LHCN-M2 (cell line): ENCODE measurements at places on chromosomes 2 and 18. TPM values are rescaled to one million over a fixed set of nuclear protein-coding genes. Genes with fewer than 3 reads are reported as not detected.

NPHP1 gene
- 3.6 and 4.8 TPM in 2 replicates for total RNA-seq

DNA sequence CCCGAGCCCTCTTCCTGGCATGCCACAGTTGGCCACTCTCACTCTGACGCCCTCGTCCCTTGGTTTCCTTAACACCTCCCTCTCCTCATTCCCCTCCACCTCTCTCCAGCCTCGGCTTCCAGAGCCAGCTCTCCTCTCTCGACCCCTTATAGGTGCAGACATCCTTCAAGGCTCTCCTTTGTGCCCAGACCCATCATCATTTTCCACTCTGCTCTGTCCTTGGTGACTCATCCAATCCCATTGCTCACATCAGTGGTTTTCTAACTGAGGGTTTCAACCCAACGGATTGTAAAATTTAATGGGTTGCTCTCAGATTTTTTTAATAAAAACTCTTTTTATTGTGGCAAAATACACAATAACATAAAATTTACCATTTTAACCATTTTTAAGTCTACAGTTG lies 6.2 kb downstream of the ST8SIA5 start:
- no peak for DNase-seq

GRCh38 chr2:194723446-194723845 lies 933.6 kb upstream of the SLC39A10 start:
- peak; percentile 81 for DNase-seq

GRCh38 chr2:27705851-27706622 lies 42.3 kb downstream of the SLC4A1AP start:
- DNase-seq = peak; percentile 94

DNA sequence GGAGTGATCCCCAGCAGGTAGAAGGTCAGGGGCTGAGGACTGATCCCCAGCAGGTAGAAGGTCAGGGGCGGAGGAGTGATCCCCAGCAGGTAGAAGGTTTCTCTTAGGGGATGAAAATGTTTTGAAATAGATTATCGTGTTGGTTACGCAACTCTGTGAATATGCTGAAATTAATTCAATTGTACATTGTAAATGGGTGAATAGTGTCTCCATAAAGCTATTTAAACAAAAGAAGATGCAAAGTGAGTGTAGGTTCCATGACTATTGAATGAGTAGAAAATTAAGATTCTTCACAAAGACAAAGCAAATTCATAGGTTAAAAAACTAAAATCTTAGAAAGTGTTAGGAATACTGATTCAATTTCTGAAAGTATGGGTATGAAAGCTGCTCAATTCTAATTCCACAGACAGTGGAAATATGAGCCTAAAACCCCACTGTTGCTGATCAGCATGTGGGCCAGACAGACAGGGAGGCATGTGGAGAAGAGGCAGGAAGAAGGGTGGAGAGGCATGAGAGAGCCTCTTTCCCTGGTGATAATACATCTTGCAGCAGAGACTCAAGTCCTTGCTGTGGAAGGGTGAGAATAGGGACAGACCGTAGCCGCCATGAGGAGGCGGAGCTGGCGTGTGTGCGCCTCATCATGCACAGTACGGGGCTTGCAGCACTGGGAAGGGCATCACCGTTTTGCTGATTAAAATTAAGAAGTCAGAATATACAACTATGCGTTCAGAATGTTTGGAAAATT lies 85.9 kb upstream of the NFATC1 start:
- no peak for DNase-seq

DNA sequence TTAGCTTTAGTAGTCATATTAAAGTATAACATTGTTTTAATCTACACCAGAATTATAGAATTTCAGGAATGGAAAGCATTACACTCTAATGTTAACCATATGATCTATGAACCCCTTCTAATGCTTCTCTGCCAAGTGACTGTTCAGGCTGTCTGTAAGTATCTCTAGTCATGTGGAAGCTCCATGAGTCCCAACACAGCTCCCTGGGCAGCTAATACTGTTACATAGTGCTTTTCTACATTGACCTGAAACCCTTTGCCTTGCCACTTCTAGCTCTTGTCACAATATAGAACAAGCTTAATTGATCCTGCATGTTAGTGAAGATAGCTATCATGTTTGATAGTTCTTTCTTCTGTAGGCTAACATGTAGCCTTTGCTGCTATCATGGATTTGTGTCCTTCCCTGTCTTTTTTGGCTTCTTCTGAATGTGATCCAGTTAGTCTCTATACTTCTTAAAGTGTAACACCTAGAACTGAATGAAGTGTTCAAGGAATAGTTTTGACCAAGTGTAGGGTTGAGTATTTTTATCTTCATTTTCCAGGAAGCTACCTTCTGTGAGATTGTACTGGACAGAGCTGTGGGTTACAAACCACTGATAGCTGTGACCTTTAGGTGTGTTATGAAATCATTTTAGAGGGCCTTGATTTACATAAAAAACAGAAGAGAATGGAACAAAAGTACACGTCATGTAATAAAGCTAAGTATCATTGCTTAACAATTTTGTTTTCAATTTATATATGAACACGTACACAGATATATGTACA lies 23.7 kb downstream of the BABAM2 start:
- no peak for DNase-seq
